ENCODE measurements at places on chromosomes 16 and 17.

DNA sequence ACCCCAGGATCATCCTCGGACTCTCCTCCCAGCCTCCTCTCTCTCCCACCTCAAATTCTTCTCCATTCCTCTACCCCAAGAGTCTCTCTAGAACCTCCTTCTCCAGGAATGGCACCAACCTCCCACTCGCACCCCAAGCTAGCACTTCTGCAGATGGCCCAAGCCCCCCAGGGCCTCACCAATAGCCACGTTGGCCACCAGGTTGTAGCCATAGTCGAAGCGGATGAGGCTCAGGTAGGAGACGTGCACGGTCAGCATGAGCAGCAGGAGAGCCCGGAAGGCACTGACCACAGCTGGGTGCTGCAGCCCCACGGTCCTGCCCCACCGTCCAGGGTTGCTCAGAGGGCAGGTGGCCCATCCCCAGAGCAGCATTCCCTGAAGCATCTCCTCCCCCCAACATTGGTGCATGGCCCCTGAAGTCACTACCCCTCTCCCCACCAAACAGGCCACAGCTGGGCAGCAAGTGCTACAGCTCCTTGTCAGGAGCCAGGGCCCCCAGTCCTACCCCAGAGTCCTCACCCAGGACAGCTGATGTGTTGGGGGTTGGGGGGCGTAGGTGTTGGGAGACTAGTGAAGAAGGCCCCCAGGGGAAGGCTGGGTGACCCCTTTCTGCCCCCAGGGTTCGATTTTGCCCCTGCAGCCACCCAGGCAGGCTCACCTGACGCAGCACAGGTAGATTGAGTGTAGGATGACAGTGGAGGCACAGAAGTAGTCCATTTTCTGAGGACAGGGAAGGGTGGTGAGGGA is 5.3 kb downstream of the PNMT start:
- no peak for DNase-seq

DNA sequence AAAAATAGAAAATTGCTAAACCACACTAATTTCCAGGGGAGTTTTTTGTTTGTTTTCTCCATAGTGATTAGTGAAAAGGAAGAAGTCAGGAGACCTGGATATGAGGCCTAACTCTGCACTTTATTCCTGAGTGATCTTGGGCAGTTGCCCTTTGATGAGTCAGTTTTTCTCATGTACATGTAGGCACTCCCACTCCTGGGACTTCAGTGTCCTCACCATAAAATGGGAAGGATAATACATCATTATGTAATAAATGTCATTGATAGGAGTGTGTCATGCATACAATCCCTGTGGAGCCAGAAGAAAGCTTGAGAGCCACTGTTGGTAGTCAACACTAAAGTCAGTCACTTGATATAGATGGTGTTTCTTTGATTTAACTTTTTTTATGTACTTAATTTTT is 32.5 kb downstream of the WIPF2 start:
- DNase-seq = no peak

DNA sequence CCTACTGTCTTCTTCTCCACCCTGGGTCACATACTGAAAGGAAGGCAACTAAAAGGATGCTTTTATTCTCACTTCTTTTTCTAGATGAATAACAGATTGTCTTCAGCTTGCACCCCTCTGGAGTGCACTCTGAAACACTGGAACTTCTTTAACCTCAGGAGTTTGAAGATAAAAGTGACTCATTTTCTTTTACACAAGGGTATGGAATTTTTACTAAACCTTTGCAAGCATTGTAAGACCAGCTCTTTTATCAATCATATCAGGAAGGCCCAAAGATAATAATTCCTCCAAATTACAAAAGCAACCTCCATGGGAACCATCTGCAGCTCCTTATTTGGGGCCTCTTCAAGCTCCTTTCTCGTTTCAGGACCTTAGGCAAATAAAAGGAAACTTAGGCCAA is 193.5 kb upstream of the KIF2B start:
- no peak for DNase-seq

- no peak for DNase-seq
These were observed 16.6 kb upstream of the CES1 start for GRCh38 chr16:55849536-55849935.

DNA sequence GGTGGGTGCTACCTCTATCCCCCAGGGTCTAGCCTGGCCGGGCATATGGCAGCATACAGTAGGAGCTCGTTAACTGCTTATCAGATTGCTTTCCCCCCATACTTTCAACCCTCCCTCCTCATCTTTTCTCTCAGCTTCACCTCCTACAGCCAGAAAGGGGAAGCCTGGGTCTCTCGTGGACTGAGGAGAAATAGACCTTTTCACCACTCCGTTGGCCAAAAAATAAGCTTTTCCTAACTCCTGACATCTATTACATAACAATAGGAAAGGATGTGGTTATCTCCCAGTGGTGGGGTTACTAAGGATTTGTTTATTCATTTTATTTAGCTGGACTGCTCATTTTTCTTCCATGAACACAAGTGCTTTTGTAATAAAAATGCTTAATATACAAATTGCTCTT is 9.0 kb upstream of the CXCL16 start:
- no peak for DNase-seq

GRCh38 chr17:76540381-76541300 is 797 bp downstream of the PRCD start:
- no peak for DNase-seq

DNA sequence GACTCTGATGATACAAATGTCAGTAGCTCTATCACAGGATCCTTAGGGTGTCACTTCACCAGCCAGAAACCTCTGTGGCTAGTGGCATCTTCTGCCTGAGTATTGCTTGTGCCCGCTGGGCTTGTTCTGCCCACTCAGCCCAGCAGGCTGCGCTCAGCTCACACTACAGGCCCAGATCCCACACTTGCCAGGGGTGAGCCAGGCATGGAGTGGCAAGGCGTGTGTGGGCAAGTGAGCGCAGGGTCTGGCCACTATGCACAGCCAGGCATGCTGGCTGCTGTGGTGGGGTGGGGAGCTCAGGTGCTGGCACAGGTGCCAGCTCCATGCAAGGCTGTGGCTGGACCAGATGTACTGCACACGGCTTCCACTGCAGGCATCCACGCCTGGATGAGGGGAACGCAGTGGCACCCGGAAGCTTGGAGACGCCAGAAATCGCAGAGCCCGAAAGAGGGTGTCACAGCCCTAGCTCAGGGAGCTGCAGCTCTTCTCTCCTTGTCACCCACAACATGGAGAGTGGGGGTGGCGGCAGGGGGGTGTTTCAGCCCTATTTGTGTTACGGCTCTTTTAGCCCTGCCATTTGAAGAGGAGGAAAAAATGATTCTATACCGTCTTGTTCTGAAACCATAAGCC is 10.2 kb downstream of the CFAP97D1 start:
- DNase-seq = no peak

DNA sequence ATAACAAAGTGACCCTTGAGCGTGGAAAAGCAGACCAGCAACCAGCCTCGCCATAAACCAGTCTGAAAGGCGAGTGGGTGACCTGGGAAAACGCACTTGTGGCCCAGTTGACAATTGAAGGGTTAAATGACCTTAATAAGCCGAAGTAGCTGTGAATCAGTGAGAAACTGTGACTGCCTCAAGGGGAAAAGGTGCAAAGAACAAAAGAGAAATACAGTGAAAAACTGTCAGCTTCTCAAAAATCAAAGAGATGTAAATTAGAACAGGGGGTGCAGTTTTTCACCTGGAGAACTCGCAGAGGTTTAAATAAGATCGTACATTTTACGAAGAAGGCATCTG is 124.1 kb downstream of the CMIP start:
- DNase-seq = no peak

GRCh38 chr17:6626616-6627015 is 13.9 kb downstream of the KIAA0753 start:
- DNase-seq = no peak

GRCh38 chr17:69870091-69870530 is 204.9 kb upstream of the KCNJ16 start:
- DNase-seq = no peak

GRCh38 chr17:32962320-32962711 is 29.3 kb upstream of the SPACA3 start:
- no peak for DNase-seq

Measured in stimulated activated CD8-positive, alpha-beta memory T cell treated with anti-CD3 and anti-CD28 coated beads, Interleukin-7, amount 100 ng/mL, for 24 hours (primary cell).